ENCODE measurements at places on chromosomes 5 and 9.
A peak's percentile ranks its signal among the peaks of the same experiment; 100 is the strongest.

DNA sequence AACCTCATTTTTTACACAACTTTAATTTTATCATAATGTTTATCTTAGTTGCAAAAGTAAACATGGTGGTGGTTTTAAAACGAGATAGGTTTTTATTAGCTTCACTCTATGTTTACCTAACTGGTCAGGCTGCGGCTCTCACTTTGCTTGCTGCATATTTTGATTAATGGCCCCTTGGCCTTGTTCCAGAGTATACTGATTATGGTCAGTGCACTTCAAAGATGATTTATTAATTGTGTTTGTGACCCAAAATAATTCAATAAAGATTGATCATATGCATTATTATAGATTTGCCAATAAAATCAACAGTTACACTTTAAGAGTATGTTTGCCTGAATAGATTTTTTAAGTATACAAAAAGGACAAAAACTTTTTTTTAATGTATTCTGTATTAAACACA, 188.0 kb downstream of the XRCC4 start:
- no peak for DNase-seq

DNA sequence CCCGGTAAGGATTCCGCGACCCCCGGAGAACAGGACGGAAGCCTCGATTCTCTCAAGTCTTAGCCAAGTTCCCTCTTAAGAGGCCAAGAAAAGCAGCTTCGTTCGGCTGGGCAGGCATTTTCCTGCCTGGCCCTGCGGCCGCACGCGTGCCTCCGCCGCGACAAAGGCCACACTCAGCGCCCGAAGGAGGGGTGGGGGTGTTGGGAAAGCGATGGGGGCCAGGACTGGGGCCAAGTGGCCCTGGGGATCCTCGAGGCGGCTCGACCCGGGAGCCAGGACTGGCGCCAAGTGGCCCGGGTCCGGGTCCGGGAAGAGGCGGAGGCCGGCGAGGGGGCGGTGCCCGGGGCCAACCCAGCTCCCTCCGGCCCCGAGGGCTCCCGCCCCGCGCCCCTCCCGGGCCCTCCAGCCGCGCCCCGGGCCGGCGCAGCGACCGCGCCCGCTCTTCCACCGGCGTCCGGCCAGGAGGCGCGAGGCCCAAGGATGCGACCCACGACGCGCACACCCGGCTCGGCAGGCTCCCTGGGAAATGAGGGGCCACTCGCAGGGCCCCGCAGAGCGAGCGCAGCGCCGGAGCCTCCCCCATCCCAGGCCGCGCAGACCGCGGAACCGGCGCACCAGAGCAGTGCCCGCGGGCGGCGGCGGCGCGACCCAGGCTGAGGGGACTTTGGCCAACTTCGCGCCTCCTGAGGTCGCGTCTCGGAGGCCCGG, 756 bp downstream of the VAV2 start:
- peak; percentile 52 for DNase-seq

- DNase-seq: no peak
Measured at GRCh38 chr5:78253201-78253600, 41.3 kb downstream of the AP3B1 start.

GRCh38 chr9:27090231-27090630, 18.8 kb upstream of the TEK start:
- DNase-seq: no peak

DNA sequence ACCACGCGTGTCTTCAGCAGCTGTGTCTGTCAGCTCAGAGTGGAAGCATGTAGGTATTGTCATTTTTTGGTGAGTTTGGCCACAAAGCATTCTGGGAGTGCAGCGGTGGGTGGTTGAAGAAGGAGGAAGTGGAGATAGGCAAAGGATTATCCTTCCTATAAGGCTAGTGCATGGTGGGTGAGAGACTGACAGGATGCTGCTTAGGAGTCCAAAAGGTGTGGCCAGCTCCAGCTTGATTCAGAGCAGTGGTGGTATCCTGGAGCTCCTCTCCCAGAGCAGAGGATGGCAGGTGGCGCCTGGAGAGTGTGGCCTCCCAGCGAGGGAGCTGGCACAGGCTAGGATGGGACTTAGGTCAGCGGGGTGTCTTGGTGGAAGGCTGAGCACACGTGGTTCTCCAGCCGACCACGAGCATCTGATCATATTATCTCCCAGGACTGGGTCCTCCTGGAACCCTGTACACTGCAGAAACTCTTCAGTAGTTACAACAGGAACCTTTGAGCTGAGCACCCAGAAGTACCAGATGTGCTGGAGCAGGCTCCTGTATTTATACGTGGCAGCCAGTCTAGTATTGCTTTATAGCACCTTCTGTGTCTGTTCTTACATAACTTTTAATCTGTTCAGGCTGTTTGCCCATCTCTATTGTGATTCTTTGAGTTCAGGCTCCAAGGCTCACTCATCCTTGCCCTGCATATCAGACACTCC, 29.6 kb downstream of the MAML1 start:
- peak; percentile 45 for DNase-seq

- DNase-seq: no peak
Measured at GRCh38 chr5:122612901-122613300, 162.0 kb upstream of the SNX2 start.

GRCh38 chr9:84761137-84761808, 91.7 kb downstream of the NTRK2 start:
- no peak for DNase-seq

- DNase-seq: peak; percentile 48
Measured at GRCh38 chr5:175840050-175840841, 31.1 kb upstream of the CPLX2 start.

GRCh38 chr9:2745560-2746380, 28.5 kb downstream of the KCNV2 start:
- DNase-seq: no peak

DNA sequence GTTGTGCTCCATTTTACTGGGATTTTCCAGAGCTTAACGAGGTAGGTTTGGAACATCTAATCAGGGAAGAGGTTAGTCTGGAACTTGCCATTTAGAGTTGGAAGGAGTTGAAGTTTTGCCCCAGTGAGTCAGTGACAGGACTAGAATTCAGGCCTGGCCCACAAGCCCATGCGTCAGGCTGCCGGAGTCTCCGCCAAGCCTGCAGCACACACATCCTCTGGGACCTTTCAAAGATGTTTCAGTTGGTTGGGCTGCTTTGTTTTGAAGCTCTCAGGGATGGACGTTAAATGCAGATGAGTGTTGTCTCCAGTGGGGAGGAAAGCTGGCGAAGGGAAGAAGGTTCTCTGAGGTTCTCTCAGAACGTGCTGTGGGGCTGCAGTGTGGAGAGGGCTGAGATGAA, 147.0 kb downstream of the PSAT1 start:
- no peak for DNase-seq

DNA sequence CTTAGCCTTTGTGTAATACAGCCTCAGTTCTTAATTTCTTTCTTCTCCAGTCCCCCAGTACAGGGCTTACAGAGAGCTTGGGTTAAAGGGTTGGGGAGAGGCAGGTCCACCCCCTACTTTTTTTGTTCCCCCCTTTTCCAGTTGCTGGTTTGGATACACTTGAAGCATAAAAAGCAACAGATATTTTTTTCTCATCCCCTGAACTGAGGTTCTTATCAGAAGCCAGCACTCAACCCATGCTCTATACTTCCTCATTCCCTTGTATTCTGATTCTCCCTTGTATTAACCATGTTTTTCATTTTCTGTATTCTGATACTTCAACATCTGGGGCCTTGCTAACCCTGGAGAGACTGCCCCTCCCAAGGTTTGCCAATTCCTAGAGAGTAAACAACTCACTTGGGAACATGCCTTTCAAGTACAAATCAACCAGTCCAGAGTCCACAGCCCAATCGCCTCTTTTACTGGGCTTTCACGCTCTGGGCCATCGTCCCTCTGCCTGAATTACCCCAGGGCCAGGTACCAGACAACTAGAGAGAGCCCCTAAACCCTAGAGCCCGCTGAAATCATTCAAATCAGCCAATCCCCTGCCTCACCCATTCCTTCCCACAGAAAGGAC, 333.4 kb upstream of the PUM3 start:
- DNase-seq: no peak

- DNase-seq: no peak
Measured at GRCh38 chr5:73415617-73416016, 33.0 kb downstream of the FOXD1 start.

- DNase-seq: no peak
Measured at GRCh38 chr9:116901260-116901659, 214.2 kb downstream of the TRIM32 start.
